ENCODE measurements at places on chromosomes 3 and 15.

GRCh38 chr3:84008623-84009022, 950.2 kb upstream of the CADM2 start:
- no peak for DNase-seq

DNA sequence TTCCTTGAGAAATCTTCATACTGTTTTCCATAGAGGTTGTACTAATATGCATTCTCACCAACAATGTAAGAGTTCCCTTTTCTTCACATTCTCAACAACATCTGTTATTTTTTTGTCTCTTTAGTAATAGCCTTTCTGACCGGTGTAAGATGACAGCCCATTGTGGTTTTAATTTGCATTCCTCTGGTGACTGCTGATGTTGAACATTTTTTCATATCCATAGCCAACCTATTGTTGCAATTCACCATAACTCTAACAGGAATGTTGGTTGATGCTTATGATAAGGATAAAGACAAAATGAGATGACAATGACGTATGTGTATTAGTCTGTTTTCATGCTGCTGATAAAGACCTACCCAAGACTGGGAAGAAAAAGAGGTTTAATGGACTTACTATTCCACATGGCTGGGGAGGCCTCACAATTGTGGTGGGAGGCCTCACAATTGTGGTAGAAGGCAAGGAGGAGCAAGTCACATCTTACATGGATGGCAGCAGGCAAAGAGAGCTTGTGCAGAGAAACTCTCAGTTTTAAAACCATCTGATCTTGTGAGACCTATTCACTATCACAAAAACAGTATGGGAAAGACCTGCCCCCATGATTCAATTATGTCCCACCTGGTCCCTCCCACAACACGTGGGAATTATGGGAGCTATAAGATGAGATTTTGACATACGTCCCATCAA, 37.6 kb upstream of the RHCG start:
- no peak for DNase-seq

- no peak for DNase-seq
These were observed 12.4 kb downstream of the AMIGO3 start for GRCh38 chr3:49707113-49707480.

- DNase-seq = no peak
These were observed 35.0 kb downstream of the SPSB4 start for GRCh38 chr3:141086188-141086587.

GRCh38 chr3:17747174-17747889, 4.9 kb upstream of the TBC1D5 start:
- no peak for DNase-seq

GRCh38 chr15:92910451-92910850, 10.3 kb downstream of the CHD2 start:
- DNase-seq = no peak

DNA sequence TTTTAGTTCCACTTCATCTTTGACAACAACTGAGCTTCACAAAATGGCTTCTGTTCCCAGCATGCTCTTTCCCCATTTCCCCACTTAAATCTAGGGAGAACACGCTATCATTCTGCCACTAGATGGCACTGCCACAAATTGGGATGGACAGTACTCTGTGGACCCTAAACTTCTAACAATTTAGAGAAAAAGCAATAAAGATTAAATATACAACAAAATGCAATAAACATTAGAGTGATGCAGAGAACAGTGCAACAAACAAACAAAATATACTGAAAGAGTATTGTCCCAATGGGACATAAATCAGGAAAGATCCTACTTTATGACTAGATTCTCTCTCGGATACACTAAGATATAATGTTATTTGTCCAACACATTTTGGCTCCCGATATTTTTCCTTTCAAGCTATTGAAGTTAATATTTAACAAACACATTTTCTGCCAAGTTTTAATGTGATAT, 169.7 kb upstream of the TMCO5A start:
- DNase-seq = peak; percentile 17

DNA sequence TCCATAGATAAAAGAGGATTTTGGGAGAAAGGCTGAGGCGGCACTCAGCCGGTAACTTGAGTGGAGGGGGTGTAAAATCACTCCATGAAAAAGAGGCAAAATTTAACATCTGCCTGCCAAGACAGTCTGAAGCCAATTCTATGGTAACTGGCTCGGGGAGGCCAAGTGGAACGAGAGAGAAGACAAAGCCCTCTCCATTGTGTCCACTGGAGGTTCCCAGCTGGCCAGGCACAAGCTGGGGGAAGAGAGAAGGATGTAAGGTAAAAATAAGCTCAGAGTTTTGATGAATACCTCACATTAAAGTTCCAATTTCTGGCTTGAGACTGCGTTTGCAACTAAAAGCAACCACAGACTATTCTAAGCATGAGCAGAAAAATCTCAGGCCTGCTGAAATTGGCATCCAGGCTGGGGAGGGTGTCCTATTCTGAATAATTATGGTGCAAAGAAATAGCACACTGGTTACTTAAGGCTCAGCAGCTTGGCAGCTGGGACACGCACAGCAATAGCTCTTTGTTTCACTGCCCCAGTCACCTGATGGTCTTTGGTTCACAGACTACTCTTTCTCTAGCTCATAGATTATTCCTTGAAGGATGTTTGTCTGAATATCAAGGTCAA, 48.8 kb downstream of the CHRD start:
- peak; percentile 52 for DNase-seq

- DNase-seq = no peak
These were observed 3.3 kb downstream of the CRYBG3 start for GRCh38 chr3:97825101-97825500.

DNA sequence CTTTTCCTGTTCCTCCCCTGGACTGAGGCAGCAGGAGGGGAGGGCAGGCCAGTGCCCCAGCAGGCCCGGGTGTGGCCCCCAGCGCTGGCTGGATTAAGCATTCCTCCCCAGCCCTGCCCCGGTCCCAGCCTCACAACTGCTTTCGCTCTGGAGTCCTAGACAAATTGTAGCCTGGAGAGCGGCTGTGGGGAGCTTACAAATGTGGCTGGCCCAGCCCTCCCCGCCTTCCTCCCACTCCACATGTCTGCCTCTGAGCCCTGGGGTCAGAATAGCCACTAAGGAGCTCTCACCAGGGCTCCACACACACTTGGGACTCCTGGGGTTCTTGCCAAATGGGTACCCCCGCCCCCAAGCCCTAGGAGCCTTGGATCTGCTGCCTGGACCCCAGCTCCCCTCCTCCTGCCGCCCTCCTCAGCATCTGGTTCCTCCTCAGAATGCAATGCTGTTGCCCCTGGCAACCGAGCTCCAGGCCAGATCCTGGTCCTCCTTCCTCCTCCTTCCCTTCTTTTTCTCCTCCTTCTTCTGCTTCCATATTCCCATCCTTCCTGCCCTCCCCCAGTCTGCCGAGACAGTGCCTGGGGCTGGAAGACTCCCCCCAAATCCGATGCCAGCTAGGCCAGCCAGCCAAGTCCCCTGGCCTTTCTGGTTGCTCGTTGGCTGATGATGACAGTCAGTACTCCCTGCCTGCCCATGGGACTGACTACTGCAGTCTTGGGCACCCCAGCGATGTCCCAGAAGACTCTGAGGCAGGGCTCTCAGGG, 91.1 kb downstream of the LINGO1 start:
- peak; percentile 70 for DNase-seq

- no peak for DNase-seq
These were observed 83.3 kb downstream of the SEC22A start for GRCh38 chr3:123285066-123285465.

GRCh38 chr15:68706256-68706655, 114.4 kb downstream of the ANP32A start:
- no peak for DNase-seq

GRCh38 chr3:32895701-32896100, 55.7 kb upstream of the CCR4 start:
- no peak for DNase-seq

DNA sequence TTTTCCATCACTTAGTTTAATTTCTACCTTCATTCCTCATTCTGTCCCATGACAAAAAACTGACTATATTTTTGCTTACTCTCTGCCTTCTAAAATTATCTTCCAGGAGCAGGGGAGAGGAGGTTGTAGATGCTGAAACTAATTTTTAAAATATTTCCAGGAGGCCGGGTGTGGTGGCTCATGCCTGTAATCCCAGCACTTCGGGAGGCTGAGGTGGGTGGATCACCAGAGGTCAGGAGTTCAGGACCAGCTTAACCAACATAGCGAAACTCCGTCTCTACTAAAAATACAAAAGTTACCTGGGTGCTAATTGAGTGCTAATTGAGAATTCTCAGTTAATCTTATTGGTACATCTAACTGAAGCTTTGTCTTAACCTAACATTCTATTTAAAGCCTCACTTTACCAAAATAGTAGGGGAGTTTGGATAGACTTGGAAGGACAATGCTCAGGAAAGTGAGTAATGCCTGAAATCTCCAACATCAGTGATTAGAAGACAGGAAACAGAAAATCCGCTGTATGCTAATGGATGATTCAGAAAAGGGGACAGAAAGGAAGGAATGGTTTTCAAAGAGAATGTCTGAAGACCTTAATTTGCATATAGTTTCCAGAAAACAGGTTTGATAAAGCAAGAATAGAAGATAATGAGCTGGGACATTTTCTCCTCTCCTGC, 336.1 kb downstream of the GBE1 start:
- DNase-seq = no peak

DNA sequence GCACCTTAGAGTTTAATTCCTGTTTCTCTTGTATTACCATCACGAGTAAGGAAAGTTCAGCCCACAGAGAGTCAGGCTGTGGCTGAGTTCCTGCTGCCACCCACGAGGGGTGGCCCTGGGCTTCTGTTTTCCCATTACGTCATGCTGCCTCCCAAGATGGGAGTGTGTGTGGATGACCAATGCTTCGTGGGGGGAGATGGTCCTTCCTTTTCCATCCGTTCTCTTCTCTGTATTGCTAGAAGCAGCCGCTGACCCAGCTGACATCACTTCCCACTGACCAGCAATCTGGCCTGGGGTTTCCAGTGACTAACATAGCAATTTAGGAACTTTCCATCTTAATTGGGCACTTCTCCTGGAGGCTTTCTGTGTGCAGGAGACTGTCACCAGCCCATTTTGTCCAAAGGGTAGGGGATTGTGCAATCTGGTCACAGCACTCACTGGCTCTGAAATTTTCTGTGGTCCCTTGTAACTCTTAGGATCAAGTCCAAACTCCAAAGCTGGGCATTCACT, 9.3 kb downstream of the IRAK2 start:
- peak; percentile 81 for DNase-seq

- no peak for DNase-seq
These were observed 730.8 kb upstream of the EPHA6 start for GRCh38 chr3:96083610-96084009.

GRCh38 chr3:182524711-182525401, 268.4 kb upstream of the ATP11B start:
- no peak for DNase-seq

GRCh38 chr15:69996321-69997160, 101.2 kb downstream of the TLE3 start:
- DNase-seq = no peak

GRCh38 chr3:124288996-124289395, 297.1 kb upstream of the ROPN1 start:
- no peak for DNase-seq

DNA sequence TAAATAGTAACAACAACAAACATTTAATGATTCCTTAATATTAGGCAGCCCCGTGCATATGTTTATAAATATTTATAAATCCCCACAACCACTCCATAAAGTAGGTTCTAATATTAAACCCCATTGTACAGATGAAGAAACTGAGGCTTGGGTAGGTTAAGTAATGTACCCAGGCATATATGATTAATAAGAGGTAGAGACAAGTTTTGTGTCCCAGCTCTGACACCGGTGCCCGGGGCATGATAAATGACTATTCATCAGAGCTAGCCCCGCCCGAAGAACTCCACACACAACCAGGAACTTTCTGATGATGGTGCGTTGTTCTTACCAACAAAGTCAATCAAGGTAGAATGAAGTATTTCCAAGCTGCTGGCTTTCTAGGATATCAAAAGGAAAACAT, 19.4 kb downstream of the CDCP1 start:
- DNase-seq = no peak

DNA sequence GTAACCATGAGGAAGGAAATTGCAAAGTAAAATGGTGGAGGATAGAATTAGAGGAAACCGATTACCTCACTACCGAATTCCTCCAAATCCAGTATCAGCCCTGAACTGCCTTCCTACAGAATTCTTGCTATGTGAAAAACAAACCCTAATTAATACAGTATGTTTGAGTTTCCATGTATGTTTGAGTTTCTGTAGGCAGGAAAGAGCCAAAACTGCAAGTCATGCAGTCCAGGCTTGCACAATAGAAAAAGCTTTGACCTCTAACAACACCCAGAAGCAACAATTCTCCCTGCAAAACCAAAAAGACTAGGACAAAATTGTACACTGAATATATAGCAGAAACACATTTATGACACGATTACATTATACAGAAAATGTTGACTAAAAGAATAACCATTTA, 614.8 kb downstream of the DIPK2A start:
- DNase-seq = no peak

GRCh38 chr3:112585782-112586181, 23.9 kb downstream of the SLC35A5 start:
- no peak for DNase-seq

DNA sequence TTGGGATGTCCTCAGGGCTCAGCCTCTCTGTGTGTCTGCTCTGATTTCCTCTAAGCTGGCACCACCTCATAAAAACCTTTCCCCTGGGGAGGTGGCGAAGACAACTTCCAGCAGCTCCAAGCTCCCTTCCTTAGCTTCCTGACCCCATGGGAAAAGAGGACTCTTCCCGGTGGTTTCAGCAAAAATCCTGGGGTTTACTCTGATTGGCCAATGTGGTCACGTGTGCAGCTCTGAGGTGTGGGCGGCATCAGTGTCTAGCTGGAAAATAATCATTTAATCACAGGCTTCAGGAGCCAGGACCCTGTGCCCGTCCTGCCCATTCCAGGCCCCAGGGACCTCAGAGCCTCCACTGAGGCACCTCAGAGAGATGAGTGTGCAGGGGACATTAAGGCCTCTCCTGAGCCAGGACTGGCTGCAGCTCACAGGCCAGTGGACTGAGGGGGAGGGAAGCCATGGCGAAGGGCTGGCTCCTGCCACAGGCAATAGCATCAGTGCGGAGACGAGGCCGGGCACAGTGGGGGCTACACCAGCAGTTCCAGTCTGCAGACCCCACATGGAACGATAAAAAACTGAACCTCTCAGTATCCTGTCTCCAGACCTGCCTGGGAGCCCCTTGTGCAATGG, 104.1 kb downstream of the TPRA1 start:
- DNase-seq = no peak

DNA sequence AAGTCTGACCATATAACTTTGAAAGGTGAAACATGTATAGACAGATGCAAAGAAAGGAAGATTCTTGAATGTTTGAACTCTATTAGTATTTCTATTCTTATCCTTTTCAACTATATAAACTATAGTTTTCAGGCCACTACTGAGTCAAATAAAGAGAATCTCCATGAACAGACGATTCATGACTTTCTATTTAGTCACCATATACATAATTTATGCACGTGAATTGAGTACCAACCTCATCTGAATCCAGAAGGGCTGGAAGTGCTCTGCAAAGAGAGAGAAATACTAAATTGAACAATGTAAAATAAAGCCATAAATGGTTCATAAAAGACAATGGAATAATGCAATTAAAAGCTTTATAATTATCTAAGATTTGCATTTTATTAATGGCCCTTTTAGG, 9.5 kb upstream of the VPS39 start:
- DNase-seq = no peak
